ENCODE measurements at places on chromosomes 2 and 18.

- DNase-seq: no peak
Observed at GRCh38 chr18:66344227-66344626, 259.7 kb downstream of the CDH19 start.

GRCh38 chr2:38467768-38468455 lies 90.8 kb upstream of the ATL2 start:
- no peak for DNase-seq

DNA sequence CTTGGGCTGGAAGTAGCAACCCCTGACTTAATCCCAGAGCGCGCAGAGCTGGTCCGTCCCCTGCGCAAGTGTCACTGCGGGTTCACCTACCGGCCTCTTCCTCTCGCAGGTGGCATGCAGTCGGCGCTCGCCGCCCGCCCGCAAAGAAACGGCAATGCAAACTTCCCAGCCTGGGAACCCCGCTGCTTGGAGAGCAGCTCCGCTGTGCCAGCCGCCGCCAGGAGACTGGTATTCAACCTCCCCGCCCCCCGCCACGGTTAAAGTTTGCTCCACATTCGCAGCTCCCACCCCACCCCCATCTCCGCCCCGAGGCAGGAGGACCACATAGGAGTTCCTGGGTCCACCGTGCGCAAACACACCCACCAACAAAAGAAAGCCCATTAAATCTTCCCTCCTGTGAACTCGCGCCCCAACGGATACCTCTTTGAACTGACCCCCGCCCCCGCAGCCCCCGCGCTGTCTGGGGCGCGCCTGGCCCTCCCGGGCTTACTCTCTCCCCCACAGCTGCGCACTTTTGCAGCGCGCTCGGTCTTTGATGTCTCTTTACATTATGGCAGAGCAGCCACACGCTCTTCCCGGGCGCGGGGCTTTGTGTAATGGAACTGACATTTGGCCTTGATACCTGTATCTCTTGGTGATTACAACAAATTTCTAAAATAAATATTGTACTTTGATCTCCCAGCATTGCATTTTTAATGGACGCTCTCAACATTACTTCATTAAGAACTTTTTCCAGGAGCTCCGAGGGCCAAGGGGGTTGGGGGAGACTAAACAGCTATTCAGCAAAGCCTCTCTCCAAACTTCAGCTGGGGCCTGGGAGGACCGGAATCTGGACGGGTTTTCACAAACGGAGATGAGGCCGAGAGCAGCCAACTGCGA lies 3.1 kb upstream of the SP5 start:
- DNase-seq: no peak

GRCh38 chr2:178394859-178395258 lies 56.1 kb downstream of the PRKRA start:
- no peak for DNase-seq

DNA sequence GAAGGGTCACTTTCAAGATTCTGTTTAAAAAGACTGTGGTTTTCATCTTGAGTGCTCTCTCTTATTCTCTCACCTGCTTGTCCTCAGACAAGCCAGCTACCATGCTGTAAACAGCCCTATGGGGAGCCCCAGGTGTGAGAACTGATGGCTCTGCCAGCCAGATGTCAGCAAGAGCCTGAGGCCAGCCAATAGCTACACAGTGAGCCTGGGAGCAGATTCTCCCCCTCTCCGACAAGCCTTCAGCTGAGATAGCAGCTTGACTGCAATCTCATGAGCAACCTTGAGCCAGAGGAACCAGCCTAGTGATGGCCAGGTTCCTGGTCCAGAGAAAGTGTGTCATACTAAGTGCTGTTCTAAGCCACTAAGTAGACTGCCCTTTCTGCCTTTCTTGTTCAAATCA lies 272.1 kb downstream of the NAPG start:
- DNase-seq: no peak

DNA sequence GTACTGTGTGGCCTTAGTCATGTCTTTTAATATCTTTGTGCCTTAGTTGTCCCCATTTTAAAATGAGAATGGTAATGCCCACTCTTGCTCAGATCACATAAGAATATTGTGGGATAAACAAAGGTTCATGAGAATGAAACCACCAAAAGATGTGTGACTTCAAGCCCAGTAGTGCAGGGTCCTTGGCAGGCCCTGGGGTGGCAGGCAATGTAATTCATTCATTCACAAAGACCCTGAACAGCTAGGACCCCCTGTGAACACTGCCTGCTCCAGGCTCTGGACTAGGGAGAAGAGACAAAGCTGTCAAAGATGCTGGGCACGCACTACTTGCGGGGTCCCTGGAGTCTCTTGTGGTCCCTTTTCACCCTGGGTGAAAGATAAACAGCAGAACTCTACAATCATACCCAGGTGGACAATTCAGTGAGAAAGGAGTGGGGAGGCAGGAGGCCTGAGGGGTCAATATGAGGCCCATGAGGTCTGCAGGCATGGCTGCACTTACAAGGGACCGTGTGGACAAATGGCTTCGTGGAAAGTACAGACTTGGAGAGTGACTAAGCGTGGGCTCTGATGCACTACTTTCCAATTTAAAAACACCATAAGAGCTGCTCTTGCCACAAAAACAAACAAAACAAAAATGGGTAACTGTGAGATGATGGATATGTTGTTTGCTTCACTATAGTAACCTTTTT lies 136.1 kb downstream of the SMAD7 start:
- no peak for DNase-seq

- no peak for DNase-seq
Observed at GRCh38 chr2:29398384-29399237, 283.4 kb downstream of the CLIP4 start.

DNA sequence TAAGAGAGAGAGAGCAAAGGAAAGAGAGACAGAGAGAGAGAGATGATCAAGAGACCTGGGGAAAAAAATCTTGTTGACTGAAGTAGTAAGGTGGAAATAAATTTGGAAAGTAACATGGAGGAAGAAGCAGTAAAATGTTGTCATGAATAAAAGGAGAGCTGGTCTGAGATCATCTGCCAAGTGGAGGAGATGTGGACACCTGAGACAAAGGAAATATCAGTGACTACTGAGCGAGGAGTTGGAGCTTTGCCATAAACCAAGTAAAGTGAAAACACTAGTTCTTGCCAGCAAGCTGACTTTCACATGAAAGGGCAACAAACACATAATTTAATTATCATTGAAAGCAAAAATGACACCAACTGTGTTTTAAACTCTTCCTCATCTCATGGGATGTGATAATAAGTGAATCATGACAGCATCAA lies 49.0 kb upstream of the DSG1 start:
- no peak for DNase-seq

- no peak for DNase-seq
Observed at GRCh38 chr2:194700726-194701125, 956.3 kb upstream of the SLC39A10 start.

GRCh38 chr18:62088156-62088555 lies 98.7 kb downstream of the PIGN start:
- no peak for DNase-seq

DNA sequence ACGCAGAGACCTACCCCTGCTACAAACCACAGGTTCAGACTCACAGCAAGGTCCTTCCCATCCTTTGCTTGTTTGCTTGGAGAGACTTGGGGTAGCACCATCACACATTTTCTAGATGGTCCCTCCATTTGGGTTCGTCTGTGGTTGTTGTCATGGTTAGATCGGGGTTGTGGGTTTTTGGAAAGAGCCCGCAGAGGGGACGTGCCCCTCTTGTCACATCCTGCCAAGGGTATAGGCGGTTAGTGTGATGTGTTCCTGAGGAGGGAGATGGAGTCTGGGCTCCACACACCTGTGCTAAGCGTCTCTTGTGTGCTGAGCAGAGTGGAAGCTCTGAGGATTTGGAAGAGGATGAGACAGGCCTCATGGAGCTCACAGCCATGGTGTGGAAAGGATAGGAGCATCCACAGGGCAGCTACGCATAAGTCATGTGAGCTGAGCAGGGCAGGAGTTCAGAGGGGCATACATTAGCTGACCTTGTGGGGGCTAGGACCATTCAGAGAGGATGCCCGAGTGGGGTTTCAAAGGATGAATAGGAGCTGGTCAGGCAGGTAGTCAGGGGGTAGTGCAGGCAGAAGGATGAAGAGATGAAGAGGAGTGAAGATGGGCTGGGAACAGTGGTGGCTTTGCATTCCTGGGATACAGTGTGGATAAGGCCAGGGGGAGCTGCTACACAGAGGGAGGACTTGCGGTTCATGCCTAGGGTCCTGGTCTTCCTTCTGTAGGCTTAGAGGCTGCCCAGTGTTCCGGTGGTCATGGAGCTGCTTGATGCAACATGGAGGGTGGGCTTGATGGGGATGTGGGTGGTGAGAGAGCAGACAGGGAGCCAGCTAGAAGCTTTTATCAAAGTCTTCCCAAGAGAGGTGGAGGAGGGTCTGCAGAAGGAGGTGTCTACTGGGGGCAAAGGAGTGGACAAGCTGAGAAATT lies 62.9 kb downstream of the ACKR3 start:
- DNase-seq: no peak

DNA sequence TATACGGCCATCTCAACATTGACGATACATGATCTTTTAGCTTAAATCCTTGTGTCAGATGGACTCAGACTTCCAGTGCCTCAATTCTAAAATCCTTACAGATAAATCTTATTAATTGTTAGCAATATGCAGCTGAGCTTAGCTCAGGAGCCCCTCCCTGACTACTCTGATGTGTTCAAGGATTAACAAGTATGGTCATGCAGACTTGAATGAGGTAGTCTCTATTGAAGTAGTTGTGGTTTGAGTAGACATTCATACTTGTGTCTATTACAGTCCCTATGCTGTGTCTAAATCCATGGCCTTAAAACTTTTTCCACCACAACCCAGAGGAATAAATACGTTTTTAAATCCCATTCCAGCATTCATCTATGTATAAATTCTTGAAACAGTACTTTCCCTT lies 119.5 kb downstream of the NUP35 start:
- DNase-seq: no peak

DNA sequence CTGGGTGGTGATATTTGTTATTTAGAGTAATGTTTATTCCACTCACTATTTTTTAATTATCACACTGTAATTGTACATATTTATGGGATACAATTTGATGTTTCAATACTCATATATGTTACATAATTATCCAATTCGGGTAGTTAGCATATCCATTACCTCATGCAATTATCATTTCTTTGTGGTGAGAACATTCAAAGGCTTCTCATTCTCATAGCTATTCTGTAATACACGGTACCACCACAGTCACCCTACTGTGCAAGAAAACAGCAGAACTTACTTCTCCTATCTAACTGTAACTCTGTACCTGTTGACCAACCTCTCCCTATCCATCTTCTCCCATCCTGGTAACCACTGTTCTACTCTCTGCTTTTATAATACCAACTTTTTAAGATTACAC lies 4.6 kb downstream of the TBC1D8 start:
- no peak for DNase-seq

DNA sequence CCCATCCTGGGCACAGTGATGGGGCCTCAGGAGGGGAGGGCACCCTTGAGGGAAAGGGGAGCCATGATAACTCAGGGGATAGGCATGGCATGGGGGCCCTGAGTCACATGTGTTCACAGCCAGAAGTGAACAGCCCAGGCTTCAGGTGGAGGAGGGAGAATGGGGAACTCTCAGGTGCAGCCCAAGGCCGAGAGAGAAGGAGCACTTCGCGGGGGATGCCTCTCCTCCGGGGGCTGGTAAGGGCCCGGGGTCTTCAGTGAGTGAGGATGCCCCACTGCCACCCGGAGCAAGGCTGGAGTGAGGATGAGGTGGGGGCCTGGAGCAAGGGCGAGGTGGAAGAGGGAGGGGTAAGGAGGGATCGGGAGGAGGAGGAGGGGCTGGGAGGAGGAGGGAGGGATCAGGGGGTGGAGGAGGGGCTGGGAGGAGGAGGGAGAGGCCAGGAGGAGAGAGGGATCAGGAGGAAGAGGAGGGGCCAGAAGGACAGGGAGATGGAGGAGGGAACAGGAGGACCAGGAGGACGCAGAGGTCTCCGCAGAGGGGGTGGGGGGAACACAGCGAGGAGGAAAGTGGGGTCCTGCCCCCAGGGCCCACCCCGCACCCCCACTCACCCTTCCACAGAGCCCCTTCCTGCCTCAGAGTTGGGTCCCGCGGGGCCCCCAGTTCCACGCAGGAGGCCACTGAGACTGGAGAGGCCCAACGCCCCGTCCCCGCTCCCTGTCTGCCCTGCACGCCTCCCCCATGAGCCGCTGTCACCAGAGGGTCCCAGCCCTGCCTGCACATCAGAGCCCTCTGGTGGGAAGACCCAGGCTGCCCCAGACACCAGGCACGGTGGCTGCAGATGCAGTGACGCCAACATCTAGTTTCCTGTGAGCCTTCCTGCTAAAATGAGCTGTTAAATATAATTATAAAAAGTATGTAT lies 42.8 kb downstream of the RAMP1 start:
- DNase-seq: no peak

- no peak for DNase-seq
Observed at GRCh38 chr2:12718711-12719399, 2.1 kb downstream of the TRIB2 start.

DNA sequence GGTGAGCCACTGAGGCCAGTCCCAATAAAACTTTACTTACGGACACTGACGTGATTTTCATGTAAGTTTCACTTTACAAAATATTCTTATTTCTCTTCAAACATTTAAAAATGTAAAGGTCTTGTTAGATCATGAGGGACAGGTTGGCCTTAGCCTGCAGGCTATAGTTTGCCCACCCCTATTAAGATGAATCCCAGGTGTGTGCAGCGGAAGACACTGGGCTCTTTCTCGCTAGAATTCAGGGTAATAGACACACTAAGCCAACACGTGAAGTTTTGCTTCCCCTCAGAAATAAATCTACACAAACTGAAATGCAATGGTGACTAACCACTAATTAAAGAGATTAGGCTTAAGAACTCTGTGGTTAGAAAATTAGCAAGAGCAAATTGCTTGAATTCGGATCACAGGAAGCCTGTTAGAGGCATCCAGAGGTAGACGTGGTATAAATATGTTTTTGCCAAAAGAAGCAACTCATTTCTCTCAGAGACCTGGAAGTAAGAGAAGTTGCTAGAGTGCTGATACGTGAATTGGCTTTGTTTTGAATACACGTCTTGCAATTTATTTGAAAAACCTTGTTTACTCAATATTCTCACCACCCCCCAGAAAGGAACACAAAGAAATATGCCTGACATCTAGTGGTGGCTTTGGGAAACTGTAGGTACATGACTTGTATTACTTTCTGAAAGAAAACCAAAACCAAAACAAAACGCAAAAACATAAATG lies 151.6 kb downstream of the DTNB start:
- DNase-seq: peak; percentile 55

DNA sequence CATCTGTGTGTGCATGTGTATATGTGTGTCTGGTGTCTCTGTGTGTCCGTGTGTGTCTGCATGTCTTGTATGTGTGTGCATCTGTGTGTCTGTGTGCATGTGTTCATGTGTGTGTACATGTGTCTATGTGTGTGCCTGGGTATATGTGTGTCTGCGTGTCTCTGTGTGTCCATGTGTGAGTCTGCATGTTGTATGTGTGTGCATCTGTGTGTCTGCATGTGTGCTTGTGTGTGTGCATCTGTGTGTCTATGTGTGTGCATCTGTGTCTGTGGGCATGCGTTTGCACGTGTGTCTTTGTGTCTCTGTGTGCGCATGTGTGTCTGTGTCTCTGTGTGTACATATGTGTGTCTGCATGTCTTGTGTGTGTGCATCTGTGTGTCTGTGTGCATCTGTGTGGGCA lies 207.7 kb downstream of the TNS1 start:
- no peak for DNase-seq

DNA sequence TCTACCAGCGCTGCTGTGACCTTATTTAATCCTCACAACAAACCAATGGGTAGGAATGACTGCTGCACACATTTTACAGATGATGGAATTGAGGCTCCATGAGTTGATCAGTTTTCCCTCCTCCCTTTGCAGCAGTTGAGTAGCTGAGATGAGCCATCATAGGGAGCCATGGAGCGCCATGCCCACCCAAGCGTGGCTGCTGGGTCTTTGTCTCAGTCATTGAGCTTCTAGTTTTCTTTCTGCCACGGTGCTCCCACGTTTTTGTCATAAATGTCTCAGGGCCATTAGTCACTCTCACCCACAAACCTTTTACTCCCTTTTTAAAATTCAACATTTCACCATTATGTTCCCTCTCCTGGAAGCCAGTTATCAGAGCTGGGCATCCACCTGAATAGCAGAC lies 45.8 kb downstream of the TMEM17 start:
- no peak for DNase-seq

Data from tibial nerve (tissue), 4 donors.